ENCODE measurements at places on chromosomes 12 and 14.

DNA sequence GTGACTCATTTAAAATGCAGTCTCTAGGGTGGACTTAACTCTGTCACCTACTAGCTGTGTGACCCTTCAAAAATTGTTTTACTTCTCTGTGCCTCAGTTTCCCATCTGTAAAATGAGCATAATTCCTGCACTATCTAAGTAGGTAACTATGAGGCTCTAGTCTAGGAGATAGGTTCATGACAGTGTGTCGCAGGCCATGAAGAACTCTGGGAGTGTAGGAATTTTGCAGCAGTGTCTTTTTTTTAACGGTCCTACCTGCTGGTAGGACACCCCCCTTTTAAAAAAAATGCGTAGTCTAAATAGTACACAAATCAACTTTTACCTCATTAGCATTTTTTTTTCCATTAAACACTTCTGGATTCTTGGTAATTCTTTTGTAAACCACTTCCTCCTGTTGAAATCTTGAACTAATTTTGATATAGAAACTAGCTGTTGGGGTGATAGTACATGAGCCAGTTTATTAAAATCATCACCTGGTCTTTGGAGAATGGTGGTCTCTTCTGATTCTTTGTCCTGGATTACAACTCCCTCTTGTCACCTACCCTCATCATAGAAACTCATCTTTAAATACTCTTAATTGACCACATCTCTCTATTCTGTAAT lies 86.0 kb upstream of the SLC38A2 start:
- no peak for DNase-seq

DNA sequence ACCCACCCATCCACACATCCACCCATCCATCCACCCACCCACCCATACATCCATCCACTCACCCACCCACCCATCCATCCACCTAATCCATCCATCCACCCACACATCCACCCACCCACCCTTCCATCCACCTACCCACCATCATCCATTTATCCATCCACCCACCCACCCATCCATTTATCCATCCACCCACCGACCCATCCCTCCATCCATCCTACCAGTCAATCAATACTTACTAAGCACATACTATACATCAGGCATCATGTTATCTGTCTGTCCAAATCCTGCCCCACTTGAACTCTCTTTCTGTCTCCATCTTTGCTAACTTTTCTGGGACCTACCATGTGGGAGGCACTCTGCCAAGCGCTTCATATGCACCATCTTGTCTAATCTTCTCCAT lies 15.4 kb downstream of the GALNT9 start:
- DNase-seq: no peak

- no peak for DNase-seq
Measured at GRCh38 chr14:36055681-36056225, 120.8 kb downstream of the PTCSC3 start.

GRCh38 chr14:21509432-21510143 lies 1.6 kb downstream of the METTL3 start:
- no peak for DNase-seq

DNA sequence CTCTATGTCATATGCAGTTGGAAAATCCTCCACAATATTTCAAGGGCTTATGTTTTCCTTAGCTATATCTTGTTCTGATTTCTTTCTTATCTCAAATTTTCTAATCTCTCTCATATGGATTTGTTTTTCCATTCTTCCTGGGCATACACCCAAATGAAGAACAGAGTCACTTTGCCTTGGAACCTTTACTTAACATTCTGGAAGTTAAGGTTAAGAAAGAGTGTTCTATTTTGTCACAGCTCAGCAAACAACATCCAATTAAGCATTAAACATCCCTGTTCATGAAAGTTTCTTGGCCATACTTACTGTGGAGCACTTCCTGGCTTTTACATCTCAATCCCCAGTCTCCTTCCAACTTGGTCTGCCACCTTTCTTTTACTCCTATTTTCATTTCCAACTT lies 5.3 kb downstream of the NAV3 start:
- DNase-seq: no peak

All from activated naive CD4-positive, alpha-beta T cell treated with anti-CD3 and anti-CD28 coated beads, Interleukin-2, amount 50 U/mL, for 16 hours (primary cell).